ENCODE measurements at places on chromosomes 4 and X.

DNA sequence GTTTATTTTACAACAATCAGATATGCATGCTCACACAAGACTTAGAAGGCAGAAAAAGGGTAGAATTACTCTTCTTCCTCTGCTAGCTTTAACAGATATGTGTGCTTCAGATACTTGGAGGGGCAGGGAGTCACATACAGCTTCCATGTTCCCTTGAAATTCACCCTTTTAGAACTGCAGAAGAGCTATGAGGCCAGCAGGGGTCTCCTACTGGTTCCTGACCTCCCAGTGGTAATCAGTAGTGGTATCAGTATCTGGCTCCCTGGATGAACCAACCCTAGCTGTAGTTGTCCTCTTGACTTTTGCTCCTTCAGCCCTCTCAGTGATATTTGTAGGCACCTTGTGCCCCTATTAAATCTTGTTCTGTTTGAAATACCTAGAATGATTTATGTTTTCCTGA, 81.5 kb downstream of the RCHY1 start:
- DNase-seq = no peak

DNA sequence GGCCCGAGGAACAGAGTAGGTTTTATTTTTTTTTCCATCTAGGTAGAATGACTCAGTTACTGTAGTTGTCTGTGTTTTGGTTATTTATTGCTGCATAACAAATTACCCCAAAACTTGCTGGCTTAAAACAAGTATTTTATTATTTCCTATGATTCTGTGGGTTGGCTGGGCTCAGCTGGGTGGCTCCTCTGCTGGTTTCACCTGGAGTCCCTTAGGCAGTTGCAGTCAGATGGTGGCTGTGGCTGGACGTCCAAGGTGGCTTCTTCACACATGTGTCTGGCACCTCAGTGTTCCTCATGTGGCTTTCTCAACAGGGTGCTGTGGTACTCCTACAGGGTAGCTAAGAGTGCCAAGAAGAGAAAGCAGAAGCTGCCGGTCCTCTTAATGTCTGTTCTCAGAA, 115.8 kb downstream of the PHEX start:
- DNase-seq = no peak

DNA sequence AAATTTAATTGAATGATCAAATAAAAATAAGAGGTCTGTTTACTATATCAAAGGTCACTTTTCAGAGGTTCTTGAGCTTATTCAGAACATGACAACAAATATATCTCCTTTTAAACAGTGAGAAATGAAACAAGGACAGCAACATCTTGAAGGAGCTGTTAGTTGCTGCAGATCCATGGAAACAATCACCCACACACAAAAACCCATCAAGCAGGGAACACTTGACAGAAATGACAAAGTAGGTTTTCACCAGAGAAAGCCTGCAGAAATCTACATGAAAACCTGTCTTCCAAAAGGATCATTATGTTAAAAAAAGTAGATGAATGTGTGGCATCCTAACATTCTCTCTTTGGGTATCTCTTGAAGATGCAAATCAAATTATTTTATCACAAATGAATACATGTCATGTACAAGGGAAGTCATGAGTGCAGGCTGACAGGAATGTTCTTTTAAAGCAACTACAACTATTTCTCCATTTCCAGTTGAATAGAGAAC, 203.0 kb downstream of the GRIA2 start:
- DNase-seq = no peak

DNA sequence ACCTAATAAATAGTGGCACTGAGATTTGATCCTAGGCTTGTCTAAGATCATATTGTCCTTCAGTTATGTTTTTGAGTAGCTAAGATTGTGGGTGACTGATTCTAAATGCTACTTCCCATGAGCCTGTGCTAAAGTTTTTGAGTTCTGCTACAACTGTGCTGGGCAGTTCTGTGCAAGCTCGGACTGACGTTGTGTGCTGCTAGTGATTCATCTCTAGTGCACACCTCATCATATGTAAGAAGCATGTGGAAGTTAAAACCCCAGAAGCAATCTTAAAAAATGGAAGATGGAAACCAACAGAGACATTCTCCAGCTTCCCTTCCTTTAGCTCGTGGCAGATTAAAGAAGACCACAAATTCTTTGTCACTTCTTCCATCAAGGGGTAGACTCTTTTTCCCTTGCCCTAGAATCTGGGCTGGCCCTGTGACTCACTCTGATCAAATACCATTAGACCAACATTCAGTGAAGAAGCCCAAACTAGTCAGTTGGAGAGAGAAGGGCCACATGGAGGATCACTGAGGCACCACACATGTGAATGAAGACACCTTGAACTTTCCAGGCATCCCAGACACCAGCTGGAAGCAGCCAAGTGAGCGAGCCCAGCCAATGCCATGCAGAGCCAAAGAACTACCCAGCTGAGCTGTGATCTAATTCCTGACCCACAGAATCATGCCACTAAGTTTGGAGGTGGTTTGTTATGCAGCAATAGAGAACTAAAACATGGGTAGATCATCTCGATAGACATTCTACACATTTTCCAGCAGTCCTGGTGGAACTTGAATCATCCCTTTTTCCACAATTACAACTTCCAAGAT, 16.8 kb downstream of the ARHGAP6 start:
- DNase-seq = no peak

DNA sequence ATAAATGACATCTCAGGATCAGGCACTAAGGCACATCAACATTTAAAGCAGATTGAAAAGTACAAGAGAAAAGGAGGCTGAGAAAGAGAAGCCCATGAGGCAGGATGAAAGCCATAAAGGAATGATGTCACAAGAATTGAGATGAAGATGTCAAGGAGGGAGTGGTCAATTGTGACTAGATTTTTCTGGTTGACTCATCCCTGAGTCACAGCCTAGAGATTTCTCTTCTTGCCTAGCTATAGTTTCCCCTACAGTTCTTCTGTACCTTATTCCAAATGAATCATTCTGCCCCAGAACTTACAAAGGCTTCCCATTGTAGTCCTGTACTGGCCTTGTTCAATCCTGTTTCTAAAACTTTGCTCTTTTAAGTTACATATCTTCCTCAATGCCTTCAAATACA, 3.4 kb upstream of the USP53 start:
- no peak for DNase-seq

DNA sequence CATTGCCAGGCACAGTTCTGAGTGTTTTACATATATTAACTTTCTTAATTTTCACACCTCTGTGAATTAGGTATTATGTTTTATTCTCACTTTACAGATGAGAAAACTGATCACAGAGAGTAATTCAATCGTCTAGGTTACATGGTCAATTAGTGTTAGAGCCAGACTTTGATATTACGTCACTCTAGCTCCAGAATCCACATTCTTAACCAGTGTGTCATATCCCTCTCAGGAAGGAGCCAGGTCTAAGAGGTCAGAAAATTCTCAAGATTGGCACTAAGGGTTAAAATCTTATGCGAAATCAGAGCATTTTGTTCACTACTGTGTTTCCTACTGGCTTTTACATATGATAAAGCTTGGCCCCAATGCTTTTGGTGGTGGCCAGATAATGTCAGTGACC, 7.4 kb downstream of the DMP1 start:
- DNase-seq = no peak

All from activated CD4-positive, alpha-beta T cell treated with anti-CD3 and anti-CD28 coated beads, Interleukin-2, amount 50 U/mL, for 24 hours (primary cell).